ENCODE measurements at places on chromosomes 5 and 9.

GRCh38 chr9:97925497-97926334 lies 3.4 kb upstream of the TRMO start:
- no peak for DNase-seq

DNA sequence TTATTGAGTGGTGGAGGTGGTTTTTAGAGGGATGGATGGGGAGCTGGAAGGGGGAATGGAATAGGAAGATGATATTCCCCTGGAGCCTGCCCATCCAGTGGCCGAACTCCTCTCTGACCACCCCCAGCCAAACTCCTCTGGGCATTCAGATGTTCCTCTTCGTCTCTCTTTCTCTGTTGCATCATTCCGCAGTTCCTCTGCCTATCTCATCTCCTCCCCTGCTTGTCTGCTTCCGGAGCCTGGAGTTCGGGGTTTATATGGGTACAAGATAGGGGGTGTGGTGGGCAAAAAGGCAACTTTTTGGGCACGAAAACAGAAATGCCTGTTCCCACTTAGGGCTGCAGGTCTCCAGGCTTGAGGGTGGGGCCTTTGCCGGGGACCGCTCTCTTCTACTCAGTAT lies 12.2 kb upstream of the CDK5RAP2 start:
- DNase-seq = no peak

DNA sequence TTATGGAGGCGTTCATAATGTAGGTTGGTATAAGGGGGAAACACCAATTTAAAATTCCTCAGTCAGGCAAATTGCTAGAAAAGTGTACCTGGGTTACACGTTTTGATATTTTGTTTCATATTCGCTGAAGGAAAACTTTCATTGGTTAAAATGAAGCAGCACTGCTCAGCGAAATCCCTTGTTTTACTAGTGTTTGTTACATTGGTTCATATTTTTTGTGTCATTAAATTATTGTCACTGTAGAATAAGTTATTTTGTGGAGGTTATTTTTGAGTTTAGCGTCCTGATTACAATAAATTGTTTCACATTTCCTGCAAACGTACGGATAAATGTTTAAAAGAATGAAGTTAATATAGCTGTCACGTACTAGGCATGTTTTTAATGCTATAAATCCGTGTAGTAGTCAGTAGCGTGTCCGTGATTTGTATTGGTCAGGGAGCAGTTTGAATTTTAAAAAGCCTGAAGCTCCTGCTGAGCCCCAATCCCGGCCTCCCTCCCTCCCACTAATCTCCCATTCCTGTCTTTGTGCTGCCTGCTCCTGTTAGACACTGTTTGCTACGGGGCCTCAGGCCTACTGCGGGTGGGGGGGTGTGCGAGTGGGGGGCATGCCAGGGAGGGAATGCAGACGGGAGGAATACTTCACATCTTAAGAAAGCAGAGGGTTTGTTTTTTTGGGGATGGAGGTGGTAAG lies 2.0 kb downstream of the NIPBL start:
- DNase-seq = no peak

DNA sequence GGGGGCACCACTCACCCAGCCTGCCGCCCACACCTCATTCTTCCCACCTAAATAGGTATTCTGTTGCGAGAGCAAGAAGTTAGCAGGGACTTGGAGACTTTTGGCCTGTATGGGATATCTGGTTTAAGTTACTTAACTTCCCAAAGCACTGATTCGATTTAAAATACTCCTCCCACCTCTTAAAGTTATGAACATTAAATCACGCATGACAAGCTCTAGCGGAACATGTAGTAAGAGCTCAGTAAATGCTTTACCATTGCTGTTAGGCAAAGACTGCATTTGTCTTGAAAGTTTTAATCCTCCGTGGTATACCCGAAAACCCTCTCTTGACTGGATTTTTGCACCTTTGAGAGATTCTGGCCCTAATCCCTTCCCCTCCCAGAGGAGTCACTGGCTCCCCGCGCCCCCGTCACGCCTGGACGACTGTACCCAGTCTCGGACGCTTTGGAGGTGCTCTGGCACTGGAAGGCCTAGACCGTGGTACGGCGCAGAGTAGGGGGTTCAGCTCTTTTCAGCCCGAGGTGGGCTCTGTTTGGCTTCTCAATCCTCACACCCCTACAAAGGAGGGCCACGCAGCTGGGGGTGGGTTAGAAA lies 4.4 kb downstream of the GDNF start:
- no peak for DNase-seq

DNA sequence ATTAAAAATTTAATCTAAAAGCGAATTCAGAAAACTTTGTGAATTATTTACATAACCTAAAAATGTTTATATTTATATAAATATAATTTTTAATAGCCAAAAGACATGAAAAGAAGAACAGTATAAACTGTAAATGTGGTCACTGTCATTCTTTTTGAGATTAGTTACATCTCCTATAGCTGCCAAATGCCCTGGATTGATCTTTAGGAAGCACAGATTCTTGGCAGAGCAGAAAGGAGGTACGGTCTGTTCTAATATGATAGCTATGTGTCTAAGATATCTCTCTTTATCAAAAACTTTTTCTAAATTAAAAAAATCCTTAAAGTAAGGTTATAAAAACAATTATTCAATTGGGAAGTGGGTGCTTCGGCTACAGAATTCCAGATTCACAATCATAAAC lies 151.0 kb downstream of the LPAR1 start:
- DNase-seq = no peak

- no peak for DNase-seq
Measured at GRCh38 chr5:174755106-174755505, 30.7 kb downstream of the MSX2 start.

DNA sequence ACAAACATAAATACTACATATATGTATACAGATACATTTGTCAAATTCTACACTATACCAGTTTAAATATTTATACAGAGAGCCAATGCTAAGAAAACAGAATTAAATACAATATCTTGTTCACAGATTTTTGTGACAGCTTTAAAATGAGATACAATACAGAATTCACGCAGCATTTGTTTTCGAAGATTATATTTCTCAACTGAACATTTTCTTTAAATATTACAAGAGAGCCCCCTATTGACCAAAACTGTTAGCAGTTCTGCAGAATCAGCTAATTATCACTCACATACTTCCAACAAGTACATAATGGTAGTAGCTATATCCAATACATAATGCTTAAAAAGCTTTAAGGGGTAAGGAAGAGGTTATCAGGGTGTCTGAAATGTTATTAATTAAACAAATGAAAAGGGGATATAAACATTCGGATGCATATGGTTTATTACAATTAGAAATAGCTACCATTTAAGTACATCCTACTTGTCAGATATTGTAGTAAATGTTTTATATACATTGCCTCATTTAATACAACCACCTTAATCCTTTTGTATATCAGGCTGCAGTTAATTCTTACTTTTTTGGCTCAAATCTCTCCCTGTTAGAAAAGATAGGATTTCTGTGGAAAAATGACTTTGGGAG lies 31.7 kb downstream of the ZDHHC21 start:
- DNase-seq = no peak

DNA sequence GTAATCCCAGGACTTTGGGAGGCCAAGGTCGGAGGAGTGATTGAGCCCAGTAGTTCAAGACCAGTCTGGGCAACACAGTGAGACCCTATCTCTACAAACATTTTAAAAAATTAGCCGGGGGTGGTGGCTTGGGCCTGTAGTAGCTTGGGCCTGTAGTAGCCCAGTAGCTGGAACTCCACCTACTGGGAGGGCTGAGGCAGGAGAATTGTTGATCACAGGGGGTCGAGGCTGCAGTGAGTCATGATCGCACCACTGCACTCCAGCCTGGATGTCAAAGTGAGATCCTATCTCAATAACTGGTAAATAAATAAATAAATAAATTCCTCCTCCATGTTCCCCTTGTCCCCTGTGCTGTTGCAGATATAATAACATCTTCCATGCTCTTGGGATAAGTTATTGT lies 14.3 kb downstream of the VCAN start:
- no peak for DNase-seq

- no peak for DNase-seq
Measured at GRCh38 chr5:81850501-81851357, 99.8 kb upstream of the SSBP2 start.

- no peak for DNase-seq
Measured at GRCh38 chr5:142617416-142618129, 68.3 kb downstream of the FGF1 start.

DNA sequence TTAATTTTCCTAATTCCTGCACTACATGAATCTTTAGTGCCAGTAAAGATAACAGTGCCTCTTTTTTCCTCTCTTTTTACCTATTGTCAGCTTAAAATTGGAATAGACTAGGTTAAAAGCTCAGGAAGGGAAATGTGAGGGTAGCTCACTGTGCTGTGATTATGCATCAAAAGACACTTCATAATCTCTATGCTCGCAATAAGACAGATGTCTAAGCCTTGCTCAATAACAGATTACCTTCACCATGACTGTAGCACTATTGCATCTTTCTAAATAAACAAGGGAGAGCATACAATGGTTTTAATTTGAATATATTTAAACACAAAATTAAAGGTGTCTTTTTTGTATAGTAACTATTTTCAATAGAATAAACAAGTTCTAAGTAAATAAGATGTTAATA lies 130.1 kb downstream of the FBN2 start:
- DNase-seq = no peak

GRCh38 chr9:132996526-132996925 lies 18.0 kb downstream of the GFI1B start:
- DNase-seq = no peak

- DNase-seq = no peak
Measured at GRCh38 chr9:1875921-1876448, 139.2 kb upstream of the SMARCA2 start.

DNA sequence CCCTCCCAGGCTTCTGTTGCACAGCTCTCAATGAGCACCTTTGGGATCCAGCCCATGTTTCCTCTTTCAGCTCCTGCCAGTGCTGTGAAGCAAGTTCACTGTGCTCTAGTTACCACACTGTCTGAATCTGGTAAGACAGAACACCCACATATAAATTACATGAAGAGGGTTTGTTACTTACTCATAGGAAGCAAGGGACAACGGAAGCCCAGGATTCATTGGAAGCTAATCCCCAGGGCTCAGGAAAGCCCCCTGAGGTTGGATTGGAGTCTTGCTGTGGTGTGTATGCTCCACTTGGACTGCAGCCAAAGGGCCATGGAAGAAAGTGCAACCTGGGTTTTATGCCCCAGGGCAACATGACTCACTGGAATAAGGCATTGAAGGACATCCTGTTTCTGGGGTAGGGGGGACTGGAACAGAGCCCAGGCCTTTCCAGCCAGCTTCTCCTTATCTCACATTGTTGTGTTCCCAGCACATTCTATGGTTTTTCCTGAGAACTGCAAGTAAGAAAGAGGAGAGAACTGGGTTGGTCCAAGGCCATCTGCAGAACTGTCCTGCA lies 15.6 kb upstream of the CLK4 start:
- no peak for DNase-seq

GRCh38 chr5:147643142-147643541 lies 133.3 kb upstream of the DPYSL3 start:
- DNase-seq = no peak

GRCh38 chr9:90637626-90638025 lies 5.0 kb downstream of the DIRAS2 start:
- DNase-seq = no peak

DNA sequence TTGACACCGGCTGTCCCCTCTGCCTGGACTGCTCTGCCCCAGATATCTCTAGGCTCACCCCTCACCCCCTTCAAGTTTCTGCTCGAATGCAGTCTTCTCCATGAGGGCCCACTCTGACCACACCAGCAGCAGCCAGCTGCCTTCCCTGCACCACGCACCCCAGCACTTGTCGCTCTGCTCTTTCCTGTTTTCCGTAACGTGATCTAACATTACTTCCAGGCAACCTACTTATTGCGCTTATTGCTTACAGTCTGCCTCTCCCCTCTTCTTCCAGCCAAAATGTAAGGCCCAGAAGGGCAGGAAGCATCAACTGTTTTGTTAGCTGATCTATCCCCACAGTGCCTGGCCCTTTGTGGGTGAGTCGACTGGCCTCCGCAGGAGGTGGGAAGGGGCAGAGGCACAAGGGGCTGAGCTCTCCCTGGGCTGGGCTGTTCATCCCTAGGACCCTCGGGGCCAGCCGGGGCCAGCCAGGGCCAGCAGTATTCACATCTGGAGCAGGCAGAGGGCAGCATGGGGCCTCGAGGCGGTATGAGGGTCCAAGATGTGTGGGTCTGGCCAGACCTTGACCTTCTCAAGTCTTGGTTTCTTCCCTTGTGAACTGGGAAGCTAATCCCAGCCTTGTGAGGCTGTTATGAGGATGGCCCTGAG lies 11.6 kb upstream of the DBN1 start:
- no peak for DNase-seq

DNA sequence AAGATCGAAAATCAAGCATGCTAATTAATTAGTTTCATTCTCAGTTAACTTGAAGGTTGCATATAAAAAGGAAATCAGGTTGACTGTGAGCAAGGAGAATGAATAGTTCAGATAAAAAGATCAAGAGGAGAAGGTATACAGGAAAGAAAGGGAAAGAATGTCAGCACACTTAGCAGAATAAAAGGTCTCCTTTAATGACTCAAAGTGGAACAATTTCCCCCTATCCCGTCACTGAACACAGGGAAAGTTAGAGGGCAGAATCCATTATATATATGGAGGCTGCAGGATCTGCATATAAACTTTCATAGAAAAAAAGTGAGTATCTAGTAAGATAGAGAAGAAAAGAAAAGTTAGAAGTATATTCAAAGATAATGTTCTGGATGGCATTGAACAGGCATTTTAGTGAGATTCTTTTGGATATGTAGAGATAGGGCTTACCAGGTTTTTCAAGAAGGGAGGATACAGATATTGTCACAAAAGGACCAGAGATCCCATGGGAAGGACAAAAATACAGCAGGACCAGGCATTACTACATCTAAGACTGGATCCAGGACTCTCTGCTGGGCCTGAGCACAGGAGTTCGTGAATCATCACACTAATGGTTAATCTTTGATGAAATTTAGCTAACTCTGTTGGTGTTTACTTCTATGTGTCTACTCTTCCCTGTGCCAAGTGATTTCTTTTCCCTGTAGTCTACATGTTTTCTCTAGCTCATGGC lies 988.2 kb upstream of the ARRDC3 start:
- DNase-seq = no peak

GRCh38 chr9:106772523-106773290 lies 90.3 kb upstream of the ZNF462 start:
- DNase-seq = no peak

DNA sequence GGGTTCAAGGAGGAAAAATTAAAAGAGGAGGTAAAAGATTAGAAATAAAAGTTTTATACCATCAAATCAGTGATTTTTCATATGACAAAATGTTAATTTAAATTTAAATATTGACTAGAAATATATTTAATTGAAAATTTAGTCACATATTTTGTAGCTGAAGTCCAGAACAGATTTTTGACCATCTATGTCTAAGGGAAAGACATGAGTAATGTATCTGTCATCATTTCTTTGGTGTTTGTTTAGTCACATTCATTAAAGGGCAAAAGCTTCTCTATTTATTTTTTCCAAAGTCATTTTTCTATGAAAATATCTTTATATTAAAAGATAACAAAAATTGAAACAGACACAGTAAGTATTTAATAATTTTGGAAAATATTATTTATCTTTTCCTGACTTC lies 252.0 kb upstream of the ISL1 start:
- DNase-seq = no peak

GRCh38 chr9:121885345-121885901 lies 207.7 kb downstream of the TTLL11 start:
- DNase-seq = no peak

- DNase-seq = no peak
Measured at GRCh38 chr5:14109771-14110170, 33.4 kb upstream of the TRIO start.

Measured in omental fat pad (tissue), 4 donors.